ELR (cell line): ENCODE measurements at places on chromosomes 1 and 21.

DNA sequence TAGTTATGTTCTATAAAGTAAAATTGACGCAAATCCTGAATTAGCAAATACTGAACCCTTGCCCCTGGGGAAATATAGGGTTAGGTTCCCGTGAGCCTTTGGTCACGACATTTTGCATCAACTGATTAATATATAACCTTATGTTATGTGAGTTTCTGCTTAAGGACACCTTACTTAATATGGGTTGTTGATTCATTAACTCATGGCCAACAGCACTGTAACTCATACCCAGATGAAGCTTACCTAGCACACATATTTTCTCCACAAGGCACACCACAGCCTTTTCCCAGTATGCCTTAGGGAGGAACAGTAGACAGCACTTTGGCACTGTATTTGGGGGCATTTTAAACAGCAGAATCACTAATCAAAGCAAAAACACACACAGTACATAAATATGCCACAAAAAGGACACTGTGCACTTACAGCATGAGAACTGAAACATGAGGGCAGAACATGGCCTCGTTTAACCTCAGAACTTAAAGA is 15.1 kb downstream of the INAVA start:
- no peak for DNase-seq

- peak; percentile 78 for DNase-seq
Measured at GRCh38 chr1:17588048-17588871, 48.8 kb downstream of the ARHGEF10L start.

- peak; percentile 93 for DNase-seq
Measured at GRCh38 chr1:45803299-45803780, at the start of gene MAST2. Gene MAST2, plus strand, starts transcription at chr1:45803612. Its CDS starts 284 bp downstream, at chr1:45803896.

DNA sequence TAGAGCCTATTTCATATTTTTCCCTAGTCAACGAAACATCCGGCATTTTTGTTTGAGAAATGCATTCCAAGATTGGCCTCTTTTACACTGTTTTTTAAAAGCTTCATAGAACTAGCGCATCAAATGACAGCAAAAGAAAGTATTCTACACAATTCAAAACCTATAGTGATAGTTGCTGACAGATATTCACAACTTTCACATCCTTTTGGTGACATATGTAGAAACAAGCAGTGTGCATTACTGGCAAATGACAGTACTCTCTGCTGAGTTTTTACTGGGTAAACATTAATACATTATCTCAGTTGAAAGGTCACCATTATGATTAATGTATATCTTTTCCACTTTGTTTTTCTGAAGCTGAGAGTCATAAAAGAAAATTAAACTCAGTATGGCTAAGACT is 135.4 kb upstream of the RGS18 start:
- DNase-seq: no peak

- DNase-seq: no peak
Measured at GRCh38 chr1:116201911-116202310, 90.7 kb downstream of the MAB21L3 start.

GRCh38 chr1:64979358-64979757 is 13.0 kb upstream of the JAK1 start:
- DNase-seq: no peak

DNA sequence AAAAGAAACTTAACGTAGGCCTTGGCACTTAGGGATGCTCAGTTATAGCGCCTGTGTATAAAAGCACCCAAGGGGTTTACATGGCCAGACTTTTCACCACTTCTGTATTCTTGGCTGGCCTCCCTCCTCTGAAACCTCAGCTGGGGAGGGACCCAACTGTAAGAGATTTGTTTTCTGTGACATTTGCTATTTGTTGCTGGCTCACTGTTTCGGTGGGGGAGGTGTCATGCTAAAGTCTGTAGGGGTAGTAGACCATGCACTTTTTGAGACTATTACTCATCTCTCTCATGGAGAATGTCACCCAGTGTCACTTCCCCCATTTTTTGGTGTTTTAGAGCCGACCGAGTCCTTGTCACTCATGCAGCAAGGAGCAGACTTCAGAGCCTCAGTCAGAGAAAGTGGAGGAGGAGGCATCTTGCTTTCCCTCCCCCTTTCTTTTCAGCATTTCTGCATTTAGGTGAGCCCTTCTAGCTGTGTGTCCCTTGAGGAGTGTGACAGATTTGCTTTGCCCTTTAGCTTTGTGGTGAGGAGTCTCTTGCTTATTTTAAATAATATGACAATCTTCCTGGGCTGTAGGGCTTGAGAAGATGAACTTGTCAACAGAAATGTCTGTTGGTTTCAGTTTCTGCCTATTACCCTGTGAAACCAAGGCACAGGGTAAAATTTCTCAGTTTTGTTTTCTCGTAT is 160.1 kb downstream of the FASLG start:
- DNase-seq: no peak

GRCh38 chr21:46555678-46556077 is 49.2 kb downstream of the S100B start:
- no peak for DNase-seq

- no peak for DNase-seq
Measured at GRCh38 chr1:29032841-29033240, 90.9 kb downstream of the TMEM200B start.
